ENCODE measurements at places on chromosomes 6 and 20.

DNA sequence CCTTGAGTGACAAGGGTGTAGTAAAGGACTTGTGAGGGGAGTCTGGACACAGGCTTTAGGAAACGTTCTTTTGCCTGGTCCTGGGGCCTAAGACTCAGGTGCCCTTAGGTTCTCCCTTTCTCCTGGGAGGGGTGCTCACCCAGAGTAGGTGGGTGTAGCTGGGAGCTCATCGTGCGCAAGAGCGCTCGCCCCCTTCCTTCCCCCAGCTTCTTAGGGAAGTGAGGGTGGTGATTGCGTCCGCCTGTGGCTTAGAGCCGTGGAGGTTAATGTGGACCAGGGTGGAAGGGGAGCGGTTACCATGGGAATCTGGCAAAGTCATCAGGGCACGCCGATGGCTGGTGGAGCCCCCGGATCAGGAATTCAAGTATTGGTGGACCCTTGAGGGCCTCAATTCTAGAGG lies 3.3 kb upstream of the AARS2 start:
- DNase-seq: no peak

- peak; percentile 47 for DNase-seq
Observed at GRCh38 chr6:127515234-127515793, 3.8 kb downstream of the MTCL3 start.

DNA sequence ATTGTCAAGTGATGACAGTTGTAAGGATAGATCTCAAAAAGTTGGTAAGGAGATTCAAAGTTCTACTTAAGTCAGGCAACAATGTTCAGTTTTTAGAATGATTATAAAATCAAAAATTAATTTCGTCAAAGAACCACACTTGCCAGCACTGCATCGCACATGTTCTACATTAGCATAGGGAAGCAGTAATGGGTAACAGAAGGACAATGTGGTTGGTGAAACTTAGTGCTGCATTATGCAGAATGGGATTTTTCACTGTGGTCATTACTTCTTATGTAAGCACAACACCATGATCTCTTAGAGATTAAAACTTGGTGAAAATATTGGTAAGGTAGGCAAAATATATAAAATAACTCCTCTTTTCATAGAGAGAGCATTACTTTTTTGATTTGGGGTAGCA lies 173.7 kb upstream of the THEMIS start:
- no peak for DNase-seq

DNA sequence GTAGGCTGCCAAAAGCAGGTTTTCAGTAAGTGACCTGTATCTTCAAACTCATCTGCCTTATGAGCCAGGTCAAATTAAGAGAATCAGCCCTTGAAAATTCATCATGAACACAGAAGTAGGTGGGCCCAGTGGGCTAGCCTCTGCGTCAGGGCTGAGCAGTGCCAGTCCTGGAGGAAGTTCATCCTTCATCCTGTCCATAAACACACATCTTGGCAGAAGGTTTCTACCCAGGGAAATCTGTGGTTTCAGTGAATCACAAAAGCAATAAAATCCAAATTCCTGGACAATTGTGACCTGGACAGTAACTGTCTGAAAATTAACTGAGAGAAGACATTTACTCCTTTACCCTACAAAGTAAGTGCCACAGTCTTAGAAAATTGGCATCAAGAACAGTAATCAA lies 72.4 kb downstream of the ATG5 start:
- DNase-seq: no peak

GRCh38 chr20:50820515-50821256 lies 25.8 kb downstream of the BCAS4 start:
- DNase-seq: no peak

GRCh38 chr6:132020138-132020581 lies 69.0 kb upstream of the CCN2 start:
- no peak for DNase-seq

- no peak for DNase-seq
Observed at GRCh38 chr6:76681781-76682180, 609.3 kb upstream of the IMPG1 start.

DNA sequence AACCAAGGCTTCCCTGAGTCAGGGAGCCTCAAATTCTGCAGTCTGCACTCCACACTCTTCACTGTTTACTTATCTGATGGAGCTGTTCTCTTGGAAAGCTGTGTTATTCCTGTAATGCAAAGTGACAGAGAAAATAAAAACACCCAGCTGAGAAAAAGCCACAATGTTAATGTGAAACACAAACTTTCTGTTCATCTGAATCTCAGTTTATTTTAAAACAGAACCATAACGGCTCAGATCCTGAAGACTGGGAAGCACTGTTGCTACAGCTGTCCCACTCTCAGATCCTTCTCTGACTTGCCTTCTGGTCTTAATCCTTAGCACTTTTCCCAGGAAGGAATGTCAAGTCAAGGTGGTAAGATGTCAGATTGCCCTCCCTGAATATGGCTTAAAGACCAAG lies 736.6 kb downstream of the DHX35 start:
- DNase-seq: no peak

DNA sequence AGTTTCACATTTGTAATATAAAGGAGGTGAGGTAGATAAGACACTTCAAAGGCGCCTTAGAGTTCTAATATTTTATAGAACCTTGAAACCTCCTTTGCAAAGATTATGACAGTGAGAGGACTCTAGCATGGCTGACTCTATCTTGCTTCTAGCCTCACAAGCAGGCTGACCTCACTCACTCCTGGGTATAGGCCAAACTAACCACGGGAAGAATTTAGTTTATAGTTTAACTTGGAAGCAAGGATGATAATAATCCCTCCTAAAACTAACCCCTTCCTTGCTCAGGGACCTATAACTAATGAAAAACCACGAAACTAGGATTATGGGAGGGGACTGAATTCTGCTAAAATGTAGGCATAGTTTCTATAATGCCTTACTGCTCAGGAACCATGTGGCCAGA lies 84.3 kb downstream of the FILIP1 start:
- no peak for DNase-seq

- DNase-seq: no peak
Observed at GRCh38 chr6:45196121-45196520, 132.0 kb upstream of the RUNX2 start.

- DNase-seq: no peak
Observed at GRCh38 chr6:131954059-131954774, 3.0 kb upstream of the CCN2 start.

Measured in activated CD4-positive, alpha-beta T cell treated with anti-CD3 and anti-CD28 coated beads, Interleukin-2, amount 50 U/mL, for 16 hours (primary cell).